Airway epithelial cell (primary cell): ENCODE measurements at places on chromosomes 7 and 10. TPM values are rescaled to one million over a fixed set of nuclear protein-coding genes. Genes with fewer than 3 reads are reported as not detected.

Gene AFAP1L2
- 8.0 and 14.5 TPM in 2 replicates for total RNA-seq

Gene GHRHR
- not detected in 2 replicates for total RNA-seq

Gene TMEM225B
- total RNA-seq = not detected in 2 replicates

Gene GATA3
- total RNA-seq = 0.09 and 0.35 TPM in 2 replicates

Gene NEUROD6
- total RNA-seq = not detected in 2 replicates

Gene FAM131B
- 0.35 and 0.56 TPM in 2 replicates for total RNA-seq

Gene CD36
- 4.1 and 6.4 TPM in 2 replicates for total RNA-seq

Gene SORCS3
- not detected in 2 replicates for total RNA-seq

Gene ATRNL1
- total RNA-seq = 0.23 and 0.35 TPM in 2 replicates

Gene VWC2
- total RNA-seq = not detected in 2 replicates

Gene LIPJ
- total RNA-seq = not detected in 2 replicates

Gene NRCAM
- 1.1 and 2.6 TPM in 2 replicates for total RNA-seq

Gene TMEM273
- not detected in 2 replicates for total RNA-seq

Gene LRMDA
- 1.3 TPM in 2 replicates for total RNA-seq

Gene SORBS1
- 0.07 and 0.09 TPM in 2 replicates for total RNA-seq

Gene SFTPA1
- total RNA-seq = not detected in 2 replicates

Gene KIAA1549
- total RNA-seq = 1.0 and 1.7 TPM in 2 replicates

Gene SKIDA1
- 0.09 and 0.21 TPM in 2 replicates for total RNA-seq

Gene STEAP4
- total RNA-seq = 0.92 and 0.93 TPM in 2 replicates

Gene NANOS1
- total RNA-seq = 0.99 and 4.0 TPM in 2 replicates
